B cell (primary cell): ENCODE measurements at places on chromosomes 2 and 18.

DNA sequence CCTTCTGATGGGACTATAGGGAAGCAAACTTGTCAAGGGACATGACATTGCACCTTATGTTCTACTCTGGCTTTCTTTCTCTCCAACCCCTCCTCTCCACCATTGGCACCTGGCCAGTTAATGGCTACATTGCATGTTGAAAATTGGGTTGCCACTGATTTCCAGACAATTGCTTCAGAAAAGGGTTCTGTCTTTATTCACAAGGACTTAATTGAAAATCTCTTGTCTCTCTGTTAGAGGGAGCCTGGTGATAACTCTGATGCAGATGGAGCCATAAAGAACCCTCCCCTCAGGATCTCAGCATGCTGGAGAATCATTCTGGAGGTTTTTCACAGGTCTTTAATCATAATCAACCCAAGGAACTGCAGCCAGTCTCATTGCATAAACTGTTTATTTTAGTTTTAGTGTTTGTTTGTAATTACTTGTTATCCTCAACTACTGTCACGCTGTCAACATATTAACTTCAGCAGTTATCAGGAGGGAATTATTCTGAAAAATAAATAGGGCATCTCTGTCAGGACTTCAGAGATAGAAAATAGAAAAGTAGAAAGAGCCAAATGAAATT, 316.8 kb downstream of the RIT2 start:
- no peaks in the 10 kb centered on the region for H3K27me3 ChIP-seq
- H3K4me3 ChIP-seq: no peak overlapping the region
- no peaks in the 10 kb centered on the region for H3K4me1 ChIP-seq
- DNase-seq: no peak
- no peaks in the 10 kb centered on the region for H3K36me3 ChIP-seq

DNA sequence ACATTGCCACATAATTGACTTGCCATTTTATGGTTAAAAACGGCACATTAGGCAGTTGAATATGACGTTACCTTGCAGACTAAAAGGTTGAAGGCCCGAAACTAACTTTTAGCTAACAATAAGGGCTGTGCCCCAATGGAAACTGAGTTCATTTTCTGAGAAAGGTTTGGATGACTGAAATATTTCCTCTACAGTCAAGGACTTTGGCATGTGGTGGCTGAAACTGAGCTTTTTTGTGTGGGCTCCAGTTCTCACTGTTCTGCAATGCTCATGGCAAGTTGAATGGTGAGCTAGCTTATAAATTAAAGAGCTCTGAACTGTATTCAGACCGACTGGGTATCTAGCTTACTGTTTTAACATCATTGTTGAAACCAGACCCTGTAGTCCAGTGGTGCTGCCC, 23.8 kb upstream of the TXNDC2 start:
- H3K4me1 ChIP-seq: no peaks in the 10 kb centered on the region
- no peak for DNase-seq
- peaks cover 23% of the 10 kb centered on the region for H3K36me3 ChIP-seq
- no peak overlapping the region for H3K4me3 ChIP-seq
- H3K27me3 ChIP-seq: no peaks in the 10 kb centered on the region
- no peak overlapping the region for H3K27ac ChIP-seq

DNA sequence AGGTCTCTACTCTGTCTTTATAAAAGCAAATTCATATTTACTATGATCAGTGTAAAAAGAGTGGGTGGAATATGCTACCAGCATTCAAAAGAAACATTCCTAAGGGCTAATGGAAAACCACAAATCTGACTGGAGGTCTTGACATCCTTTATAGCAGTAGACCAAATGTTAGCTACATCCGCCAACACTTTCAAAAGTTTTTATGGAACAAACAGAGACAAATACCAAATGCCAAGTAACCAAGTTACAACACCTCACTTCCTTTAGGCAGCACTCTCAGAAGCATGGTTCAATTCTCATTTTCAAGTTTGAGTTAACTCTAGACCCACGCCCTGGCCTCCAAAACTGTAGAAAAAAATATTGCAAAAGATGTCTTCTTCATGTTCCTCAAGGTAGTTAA, 78.3 kb upstream of the SETBP1 start:
- no peak for DNase-seq
- H3K4me1 ChIP-seq: peaks cover 10% of the 10 kb centered on the region
- no peak overlapping the region for H3K27ac ChIP-seq
- H3K36me3 ChIP-seq: no peaks in the 10 kb centered on the region
- H3K27me3 ChIP-seq: no peaks in the 10 kb centered on the region

GRCh38 chr2:200308546-200309295, 2.2 kb downstream of the SPATS2L start:
- no peak overlapping the region for H3K27ac ChIP-seq
- no peak for DNase-seq
- H3K36me3 ChIP-seq: no peaks in the 10 kb centered on the region
- H3K27me3 ChIP-seq: peaks cover 21% of the 10 kb centered on the region
- H3K4me1 ChIP-seq: peaks cover 12% of the 10 kb centered on the region

- no peak overlapping the region for H3K27ac ChIP-seq
- H3K36me3 ChIP-seq: no peaks in the 10 kb centered on the region
- no peaks in the 10 kb centered on the region for H3K4me1 ChIP-seq
- DNase-seq: no peak
- H3K27me3 ChIP-seq: no peaks in the 10 kb centered on the region
Measured at GRCh38 chr2:29607038-29607420, 314.4 kb downstream of the ALK start.

DNA sequence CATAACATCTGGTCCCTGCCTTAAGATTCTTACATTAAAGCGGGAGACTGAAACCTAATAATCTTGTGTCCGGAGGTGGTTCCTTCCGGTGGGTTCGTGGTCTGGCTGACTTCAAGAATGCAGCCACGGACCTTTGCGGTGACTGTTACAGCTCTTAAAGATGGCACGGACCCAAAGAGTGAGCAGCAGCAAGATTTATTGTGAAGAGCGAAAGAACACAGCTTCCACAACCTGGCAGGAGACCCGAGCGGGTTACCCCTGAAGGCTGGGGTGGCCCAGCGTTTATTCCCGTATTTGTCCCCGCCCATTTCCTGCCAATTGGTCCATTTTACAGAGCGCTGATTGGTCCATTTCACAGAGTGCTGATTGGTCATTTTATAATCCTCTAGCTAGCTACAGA, 122.3 kb upstream of the SIX2 start:
- no peak overlapping the region for H3K4me3 ChIP-seq
- H3K27ac ChIP-seq: no peak overlapping the region
- no peak for DNase-seq
- no peaks in the 10 kb centered on the region for H3K36me3 ChIP-seq
- no peaks in the 10 kb centered on the region for H3K27me3 ChIP-seq

GRCh38 chr2:54701029-54701428, 22.4 kb upstream of the EML6 start:
- H3K36me3 ChIP-seq: no peaks in the 10 kb centered on the region
- no peak overlapping the region for H3K27ac ChIP-seq
- H3K4me1 ChIP-seq: no peaks in the 10 kb centered on the region
- no peak overlapping the region for H3K4me3 ChIP-seq

- H3K36me3 ChIP-seq: no peaks in the 10 kb centered on the region
- H3K27ac ChIP-seq: no peak overlapping the region
- H3K4me1 ChIP-seq: no peaks in the 10 kb centered on the region
- no peak for DNase-seq
Measured at GRCh38 chr2:20174410-20174809, 50.5 kb downstream of the SDC1 start.

DNA sequence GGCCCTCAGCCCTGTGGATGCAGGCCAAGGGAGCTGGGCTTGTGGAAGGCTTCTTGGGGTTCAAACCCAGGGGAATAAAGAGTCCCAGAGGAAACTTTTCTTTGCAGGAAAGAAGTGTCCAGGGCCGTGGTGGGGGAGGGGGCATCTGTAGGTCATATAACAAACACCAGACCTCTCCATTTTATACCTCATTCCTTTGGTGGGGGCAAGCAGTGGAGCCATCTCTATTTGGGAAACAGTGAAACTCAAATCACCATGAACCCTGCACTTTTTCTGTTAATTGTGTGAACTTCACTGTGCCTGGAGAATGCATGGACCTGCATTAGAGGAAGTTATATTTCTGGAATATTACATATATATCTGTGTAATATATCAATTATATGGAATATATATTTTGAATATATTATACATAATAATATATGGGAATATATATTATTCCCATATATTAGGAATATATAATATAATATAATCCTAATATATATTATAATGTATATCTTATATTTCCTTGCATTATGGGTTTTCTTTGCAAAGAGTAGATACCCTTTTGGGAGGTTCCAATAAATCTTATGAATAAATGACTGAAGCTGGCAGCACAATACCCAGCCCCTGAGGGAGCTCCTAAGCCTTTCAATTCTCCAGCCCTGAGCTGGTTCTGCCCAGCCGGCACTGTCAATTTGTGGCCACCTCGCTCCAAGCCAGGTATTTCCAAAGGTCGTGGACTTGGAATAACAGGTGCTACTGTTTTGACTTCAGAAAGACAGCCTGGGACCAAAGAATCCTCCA, 97.7 kb upstream of the PKDCC start:
- no peak overlapping the region for H3K27ac ChIP-seq
- H3K27me3 ChIP-seq: no peaks in the 10 kb centered on the region
- no peak for DNase-seq
- no peaks in the 10 kb centered on the region for H3K36me3 ChIP-seq
- peaks cover 23% of the 10 kb centered on the region for H3K4me1 ChIP-seq
- H3K4me3 ChIP-seq: no peak overlapping the region

DNA sequence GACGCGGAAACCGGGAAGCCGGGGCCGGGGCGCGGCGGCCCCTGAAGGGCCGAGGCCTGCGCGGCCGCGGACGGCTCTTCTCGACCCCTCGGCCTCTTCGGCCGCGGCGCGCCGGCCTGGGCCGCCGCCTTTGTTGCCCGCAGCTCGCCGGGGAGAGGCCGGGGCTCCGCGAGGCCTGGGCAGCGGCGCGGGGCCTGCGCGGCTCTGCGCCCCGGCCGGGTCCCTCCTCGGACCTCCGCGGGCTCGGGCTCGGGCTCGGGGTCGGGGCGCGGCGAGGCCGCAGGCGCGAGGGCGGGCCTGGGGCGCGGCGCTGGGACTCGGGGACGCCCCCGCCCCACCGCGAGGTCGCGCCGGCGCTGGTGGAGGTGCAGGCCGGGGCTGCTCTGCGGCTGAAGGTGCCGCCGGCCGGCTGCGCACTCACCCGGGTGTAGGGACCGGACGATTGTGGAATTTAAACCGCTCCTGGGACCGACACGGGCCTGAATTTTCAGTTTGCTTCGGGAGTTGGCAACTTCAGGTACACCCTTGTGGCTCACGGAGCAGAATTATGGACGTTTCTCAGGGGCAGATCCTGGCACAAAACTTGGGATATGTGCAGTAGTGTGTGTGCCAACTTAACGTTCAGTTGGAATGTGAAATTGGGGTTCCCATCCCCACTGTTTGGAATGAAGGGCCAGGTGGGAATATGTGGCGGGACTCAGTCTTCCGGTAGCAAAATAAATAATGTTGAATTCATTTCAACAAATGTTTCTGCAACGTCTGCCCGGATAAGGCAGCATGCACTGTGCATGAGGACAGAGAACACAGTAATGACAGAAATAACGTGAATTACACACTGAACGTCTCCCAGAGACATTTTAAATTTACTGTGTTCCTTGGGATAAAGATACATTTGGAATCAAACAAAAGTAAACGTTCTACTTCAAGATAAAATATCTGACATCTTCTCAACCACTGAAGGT, 787 bp downstream of the SOCS6 start:
- H3K27ac ChIP-seq: no peak overlapping the region

DNA sequence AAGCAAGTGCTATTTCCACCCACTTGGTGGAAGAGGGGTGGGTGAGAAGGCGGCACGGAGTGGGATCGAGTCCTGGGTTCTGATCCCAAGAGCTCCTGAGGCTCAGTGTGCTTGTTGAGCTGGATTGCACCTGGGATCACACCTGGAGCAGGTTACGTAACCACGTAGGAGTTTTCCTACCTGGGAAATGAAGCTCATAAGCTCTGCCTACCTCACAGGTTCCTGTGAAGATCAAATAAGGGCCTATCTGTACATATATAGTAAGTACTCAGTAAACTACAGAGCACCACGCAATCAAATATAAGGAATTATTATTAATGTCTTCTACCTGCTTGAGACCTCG, 11.0 kb downstream of the NPC1 start:
- H3K27me3 ChIP-seq: no peaks in the 10 kb centered on the region
- no peak overlapping the region for H3K27ac ChIP-seq
- no peak for DNase-seq
- peaks cover 8% of the 10 kb centered on the region for H3K4me1 ChIP-seq
- no peak overlapping the region for H3K4me3 ChIP-seq
